CD4-positive, alpha-beta T cell treated with Interleukin-1 beta for 1 hour (primary cell): ENCODE measurements at places on chromosomes 5 and 9.

DNA sequence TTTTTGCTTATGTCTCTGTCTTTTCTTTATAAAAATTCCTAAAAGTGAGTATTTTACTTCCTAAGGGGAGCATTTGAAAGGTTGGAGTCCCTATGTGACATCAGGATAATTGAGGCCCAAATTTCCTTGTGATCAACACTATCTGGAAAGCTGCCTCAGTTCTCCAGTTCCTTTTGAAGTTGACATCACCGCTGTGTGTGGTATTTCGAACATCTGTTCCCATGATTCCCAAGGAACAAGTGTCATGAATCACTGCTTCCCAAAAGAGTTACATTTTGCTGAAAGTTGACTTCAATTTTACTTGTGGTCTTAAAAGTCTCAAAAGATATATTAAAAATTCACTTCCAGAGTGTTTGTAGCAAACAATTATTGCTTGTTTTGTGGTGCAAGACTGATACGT lies 452.1 kb upstream of the RGMB start:
- no peak for DNase-seq

DNA sequence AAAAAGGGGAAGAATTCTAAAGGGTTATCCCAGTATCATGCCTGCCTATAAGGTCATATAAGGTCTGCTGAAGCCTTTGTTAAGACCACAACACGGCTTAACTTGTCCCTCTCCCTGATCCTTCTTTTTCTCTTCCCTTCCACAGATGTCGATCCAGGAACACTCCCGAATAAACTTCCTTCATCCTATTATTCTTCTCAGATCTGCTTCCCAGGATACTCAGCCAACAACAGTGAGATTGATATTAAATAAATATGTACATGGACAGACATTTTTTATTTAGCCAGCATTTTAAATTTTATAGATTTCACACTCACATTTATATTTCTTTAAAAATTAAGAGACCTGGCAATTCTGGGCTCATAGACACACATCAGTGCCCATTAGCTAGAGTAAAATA lies 44.1 kb downstream of the DPYSL3 start:
- no peak for DNase-seq

GRCh38 chr5:8523501-8523900 lies 654.6 kb downstream of the MTRR start:
- DNase-seq = no peak

DNA sequence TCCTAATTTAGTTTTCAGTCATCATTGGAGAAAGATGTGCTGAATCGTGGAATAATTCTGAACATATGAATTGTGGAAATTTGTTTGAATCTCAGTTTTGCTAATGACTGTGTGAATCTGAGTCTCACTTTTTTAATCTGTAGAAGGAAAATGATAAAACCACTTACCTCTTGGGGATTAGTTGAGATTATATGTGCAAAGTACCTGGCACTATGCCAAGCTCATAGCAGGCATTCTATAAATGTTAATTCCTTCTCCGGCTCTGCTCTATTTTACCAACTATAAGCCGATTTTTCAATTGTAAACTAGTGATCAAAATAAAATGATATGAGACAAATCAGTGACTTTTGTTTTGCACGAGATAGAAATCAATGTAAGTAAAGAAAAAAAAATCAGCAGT lies 290.8 kb downstream of the TRPM3 start:
- DNase-seq = no peak

- no peak for DNase-seq
Measured at GRCh38 chr9:21969951-21970799, 24.0 kb downstream of the CDKN2A start.

DNA sequence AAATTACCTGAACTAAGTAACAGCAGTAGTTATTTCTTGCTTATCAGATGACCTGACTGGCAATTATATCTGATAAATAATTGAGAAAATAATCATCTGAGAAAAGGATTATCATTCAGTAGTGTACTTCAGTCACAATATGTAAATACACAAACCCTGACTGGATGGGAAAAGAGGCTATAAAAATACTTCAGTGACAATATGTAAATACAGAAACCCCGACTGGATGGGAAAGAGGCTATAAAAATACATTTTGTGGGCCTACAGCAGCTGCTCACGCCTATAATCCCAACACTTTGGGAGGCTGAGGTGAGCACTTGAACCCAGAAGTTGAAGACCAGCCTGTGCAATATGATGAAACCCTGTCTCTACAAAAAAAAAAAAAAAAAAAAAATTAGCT lies 11.1 kb downstream of the UBAP2 start:
- DNase-seq = no peak

GRCh38 chr9:89178830-89179539 lies 367 bp upstream of the SHC3 start:
- DNase-seq = no peak

- no peak for DNase-seq
Measured at GRCh38 chr9:7983490-7983889, 183.9 kb upstream of the DMAC1 start.

GRCh38 chr5:119070578-119070827 lies 384 bp upstream of the DMXL1 start:
- no peak for DNase-seq
